ENCODE measurements at places on chromosomes 3 and 15.

GRCh38 chr3:140397847-140398246 lies 280.0 kb upstream of the TRIM42 start:
- no peaks in the 10 kb centered on the region for H3K4me1 ChIP-seq
- DNase-seq = no peak
- no peaks in the 10 kb centered on the region for H3K27me3 ChIP-seq
- H3K27ac ChIP-seq = no peak overlapping the region

GRCh38 chr15:53693729-53694475 lies 65.6 kb downstream of the WDR72 start:
- H3K4me1 ChIP-seq = no peaks in the 10 kb centered on the region
- H3K4me3 ChIP-seq = no peak overlapping the region
- H3K27me3 ChIP-seq = no peaks in the 10 kb centered on the region
- no peaks in the 10 kb centered on the region for H3K36me3 ChIP-seq
- peak; percentile 10 for DNase-seq

DNA sequence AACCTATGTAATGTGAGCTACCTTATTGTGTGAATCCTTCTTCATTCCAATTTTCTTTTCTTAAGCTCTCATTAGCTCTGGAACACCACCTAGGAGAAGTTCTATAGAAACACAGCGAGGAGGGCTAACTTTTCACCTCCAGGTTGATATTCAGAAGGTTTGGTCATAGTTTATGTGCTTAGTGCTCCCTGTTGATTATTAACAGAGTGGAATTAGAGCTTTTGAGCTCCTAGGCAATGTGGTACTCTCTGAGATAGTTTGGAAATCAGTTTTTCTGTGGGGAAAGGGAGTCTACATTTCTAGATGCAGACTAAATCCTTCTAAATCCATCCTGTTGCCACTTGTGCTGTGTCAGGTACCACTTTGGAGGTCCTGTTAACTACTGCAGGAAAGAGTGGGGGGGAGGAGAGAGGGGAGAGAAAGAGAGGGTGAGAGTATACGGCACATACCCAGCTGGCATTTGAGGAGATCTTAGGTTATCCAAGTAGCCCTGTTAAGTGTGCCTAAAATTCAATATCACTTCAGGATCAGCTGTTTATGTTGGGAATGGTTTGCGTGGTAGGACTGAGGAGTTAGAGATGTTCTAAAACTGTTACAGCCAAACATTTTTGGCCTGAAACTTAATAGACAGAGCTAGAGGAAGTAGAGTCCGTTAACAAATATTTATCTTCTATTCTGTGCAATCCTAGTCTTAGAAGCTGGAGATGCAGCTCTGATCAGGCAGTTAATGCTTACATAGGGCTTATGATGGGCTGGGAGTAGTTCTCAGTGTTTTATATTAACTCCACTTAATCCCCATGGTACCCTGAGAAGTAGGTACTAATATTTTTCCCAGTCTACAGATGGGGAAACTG lies 117.5 kb upstream of the PROK2 start:
- H3K4me3 ChIP-seq = no peak overlapping the region
- no peaks in the 10 kb centered on the region for H3K36me3 ChIP-seq
- H3K4me1 ChIP-seq = no peaks in the 10 kb centered on the region
- no peak for DNase-seq
- no peak overlapping the region for H3K27ac ChIP-seq

DNA sequence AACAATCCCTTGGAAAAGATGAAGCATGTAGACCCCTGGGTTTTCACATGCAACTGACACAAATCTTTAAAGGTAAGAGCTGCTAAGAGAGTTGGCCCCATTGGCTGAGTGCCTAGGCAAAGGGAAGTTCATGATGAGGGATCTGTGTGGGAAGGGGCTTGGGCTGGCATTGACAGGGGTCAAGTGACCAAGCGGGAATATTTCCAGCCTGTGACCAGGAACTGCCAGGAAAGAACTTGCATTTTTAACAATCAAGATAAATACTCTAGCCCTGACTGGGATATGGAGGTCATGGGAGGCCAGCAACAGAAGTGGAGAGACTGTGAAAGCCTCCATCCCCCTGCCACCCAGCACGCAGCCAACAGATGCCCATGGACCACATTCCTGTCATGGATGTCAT lies 361.1 kb upstream of the ATP10A start:
- no peak overlapping the region for H3K27ac ChIP-seq
- DNase-seq = no peak
- no peaks in the 10 kb centered on the region for H3K27me3 ChIP-seq
- H3K4me1 ChIP-seq = no peaks in the 10 kb centered on the region

DNA sequence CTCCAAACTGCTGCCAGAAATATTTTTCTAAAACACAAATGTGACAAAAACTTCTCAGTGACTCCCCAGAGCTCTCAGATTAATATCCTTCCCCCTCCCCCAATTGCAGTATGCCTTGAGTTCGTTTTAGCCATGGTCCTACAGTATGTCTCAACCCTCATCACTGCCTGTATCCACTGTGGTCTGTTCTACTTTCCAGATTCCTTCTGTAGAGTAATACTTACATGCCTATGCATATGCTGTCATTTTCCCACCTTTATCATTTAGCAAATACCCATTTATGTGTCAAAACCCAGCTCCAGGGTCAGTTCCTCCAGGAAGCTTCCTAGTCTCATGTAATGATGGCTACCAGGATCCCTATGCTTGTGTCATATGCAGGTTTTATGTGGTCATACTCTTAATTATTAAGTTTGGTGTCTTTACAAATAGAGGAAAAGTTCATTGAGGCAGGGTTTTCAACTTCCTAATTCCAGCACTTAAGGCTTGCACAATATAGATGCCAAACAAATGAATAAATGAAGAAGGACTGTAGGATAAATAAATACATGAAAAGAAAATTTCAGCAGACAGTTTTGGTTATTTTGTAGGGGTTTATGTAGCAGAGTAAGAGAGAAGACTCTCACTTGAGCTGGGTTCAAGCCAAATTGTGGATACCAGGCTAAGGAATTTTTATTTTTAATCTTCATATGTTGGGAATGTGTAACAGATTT lies 170.8 kb downstream of the ALCAM start:
- no peak for DNase-seq
- H3K36me3 ChIP-seq = no peaks in the 10 kb centered on the region

- H3K27me3 ChIP-seq = no peaks in the 10 kb centered on the region
- DNase-seq = no peak
- no peak overlapping the region for H3K4me3 ChIP-seq
- H3K36me3 ChIP-seq = no peaks in the 10 kb centered on the region
- H3K4me1 ChIP-seq = no peaks in the 10 kb centered on the region
- no peak overlapping the region for H3K27ac ChIP-seq
These were observed 277.3 kb downstream of the GABRG3 start for GRCh38 chr15:27248251-27248650.

- no peaks in the 10 kb centered on the region for H3K36me3 ChIP-seq
- no peak for DNase-seq
- no peak overlapping the region for H3K27ac ChIP-seq
- no peak overlapping the region for H3K4me3 ChIP-seq
These were observed 63.1 kb downstream of the MYH15 start for GRCh38 chr3:108447096-108447847.

- peaks cover 3% of the 10 kb centered on the region for H3K36me3 ChIP-seq
- peaks cover 7% of the 10 kb centered on the region for H3K4me1 ChIP-seq
- no peaks in the 10 kb centered on the region for H3K27me3 ChIP-seq
- no peak for DNase-seq
These were observed 4.5 kb downstream of the NDUFB5 start for GRCh38 chr3:179608931-179609720.

- DNase-seq = no peak
- H3K36me3 ChIP-seq = no peaks in the 10 kb centered on the region
- H3K4me3 ChIP-seq = no peak overlapping the region
- H3K4me1 ChIP-seq = no peaks in the 10 kb centered on the region
These were observed 556.4 kb upstream of the CCDC54 start for GRCh38 chr3:106820726-106821362.

DNA sequence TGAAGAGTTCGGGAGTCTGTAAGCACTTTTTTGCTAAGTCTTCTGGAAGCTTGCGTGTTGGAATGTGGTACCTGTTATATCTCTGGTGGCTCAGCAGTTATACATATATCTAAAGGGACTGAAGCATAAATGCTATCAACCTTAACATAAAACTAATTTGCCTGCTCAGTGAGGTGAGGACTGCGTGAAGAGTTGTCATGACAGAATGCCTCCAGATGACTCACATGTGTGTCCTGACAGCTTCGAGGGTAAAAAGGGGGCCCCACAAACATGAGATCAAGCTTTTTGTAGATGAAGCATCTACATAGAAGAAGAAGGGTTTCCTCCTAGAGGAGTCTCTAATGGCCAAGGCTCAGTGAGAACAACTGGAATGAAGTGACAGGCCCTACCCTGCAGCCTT lies 88.8 kb upstream of the C3orf80 start:
- H3K4me3 ChIP-seq = no peak overlapping the region
- H3K4me1 ChIP-seq = no peaks in the 10 kb centered on the region
- no peak for DNase-seq

GRCh38 chr15:90553248-90553745 lies 23.6 kb downstream of the CRTC3 start:
- H3K4me1 ChIP-seq = peaks cover 38% of the 10 kb centered on the region
- H3K27me3 ChIP-seq = no peaks in the 10 kb centered on the region
- peak overlapping the region; percentile 40 for H3K27ac ChIP-seq
- no peaks in the 10 kb centered on the region for H3K36me3 ChIP-seq

DNA sequence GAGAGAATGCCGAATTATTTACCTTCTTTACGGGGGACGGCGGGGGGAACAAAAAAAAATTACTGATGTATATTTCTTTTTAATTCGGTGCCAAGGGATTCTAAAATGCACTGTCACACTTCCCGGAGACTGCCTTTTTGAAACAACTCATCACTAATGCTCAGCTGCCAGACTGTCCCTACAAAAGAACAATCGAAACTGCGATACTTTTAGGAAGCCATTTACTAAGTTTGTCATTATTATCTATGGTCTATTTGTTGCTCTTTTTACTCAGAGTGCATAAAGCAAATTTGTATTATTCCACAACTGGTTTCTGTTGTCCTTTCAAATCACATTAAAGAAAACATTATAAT lies 60.8 kb downstream of the TM4SF4 start:
- no peak overlapping the region for H3K4me3 ChIP-seq
- H3K4me1 ChIP-seq = peaks cover 12% of the 10 kb centered on the region
- H3K36me3 ChIP-seq = no peaks in the 10 kb centered on the region
- H3K27ac ChIP-seq = peak overlapping the region; percentile 55
- DNase-seq = no peak
- H3K27me3 ChIP-seq = no peaks in the 10 kb centered on the region

DNA sequence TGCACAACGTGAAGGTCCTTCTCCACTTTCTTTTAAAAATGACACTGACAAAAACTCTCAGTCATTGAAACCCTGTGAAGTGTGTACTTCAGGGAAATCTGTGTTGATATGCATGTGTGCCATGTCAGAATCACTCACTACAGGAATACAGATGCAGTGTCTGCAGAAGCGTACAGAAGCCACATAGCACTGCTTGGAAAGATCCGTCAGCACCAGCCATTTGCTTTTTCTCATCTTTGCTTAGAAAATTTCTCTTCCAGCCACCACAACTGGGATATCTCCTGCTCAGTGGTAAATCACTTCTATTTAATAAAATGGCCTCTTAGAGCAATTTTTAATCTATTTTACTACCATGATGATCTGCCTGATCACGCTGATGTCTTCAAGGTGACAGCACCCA lies 91.3 kb upstream of the ARHGEF26 start:
- no peaks in the 10 kb centered on the region for H3K27me3 ChIP-seq
- no peaks in the 10 kb centered on the region for H3K4me1 ChIP-seq
- no peak overlapping the region for H3K4me3 ChIP-seq
- no peaks in the 10 kb centered on the region for H3K36me3 ChIP-seq
- H3K27ac ChIP-seq = no peak overlapping the region

- no peaks in the 10 kb centered on the region for H3K27me3 ChIP-seq
- peak overlapping the region; percentile 22 for H3K27ac ChIP-seq
- no peak overlapping the region for H3K4me3 ChIP-seq
These were observed 35.9 kb downstream of the VGLL4 start for GRCh38 chr3:11607816-11608215.

DNA sequence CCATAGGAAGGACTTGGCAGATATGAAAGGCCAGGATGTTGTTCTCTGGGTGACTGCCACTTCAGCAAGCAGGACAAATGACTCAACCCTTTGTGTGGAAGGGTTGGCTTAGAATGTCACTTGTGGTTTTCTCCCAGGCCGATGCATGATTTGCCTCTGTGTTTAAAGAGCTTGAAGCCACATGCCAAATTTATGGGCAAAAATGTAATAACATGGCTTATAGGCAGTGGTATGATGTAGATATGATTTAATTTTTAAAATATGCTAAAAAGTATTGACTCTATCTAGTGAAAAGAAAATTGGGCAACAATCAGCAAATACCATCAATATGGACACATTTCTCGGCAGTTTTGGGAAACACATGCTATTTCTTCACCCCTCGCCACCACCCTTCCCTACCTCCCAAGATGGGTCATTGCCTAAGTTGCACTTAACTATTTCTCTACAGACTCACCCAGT lies 114.6 kb downstream of the CYP19A1 start:
- no peak overlapping the region for H3K4me3 ChIP-seq
- H3K27ac ChIP-seq = no peak overlapping the region
- H3K27me3 ChIP-seq = no peaks in the 10 kb centered on the region
- DNase-seq = no peak
- H3K4me1 ChIP-seq = no peaks in the 10 kb centered on the region

DNA sequence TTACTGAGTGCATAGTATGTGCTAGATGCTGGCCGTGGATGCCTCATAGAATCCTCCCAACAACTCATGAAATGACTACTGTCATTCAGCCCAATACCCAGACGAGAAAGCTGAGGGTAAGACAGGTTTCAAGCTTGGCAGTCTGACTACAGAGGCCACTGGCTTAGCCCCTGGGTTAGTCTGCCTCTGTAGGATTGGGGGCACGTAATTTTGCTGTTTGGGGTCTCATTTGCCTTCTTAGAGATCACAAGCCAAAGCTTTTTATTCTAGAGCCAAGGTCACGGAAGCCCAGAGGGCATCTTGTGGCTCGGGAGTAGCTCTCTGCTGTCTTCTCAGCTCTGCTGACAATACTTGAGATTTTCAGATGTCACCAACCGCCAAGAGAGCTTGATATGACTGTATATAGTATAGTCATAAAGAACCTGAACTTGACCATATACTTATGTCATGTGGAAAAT lies 1.0 kb upstream of the CCR5 start:
- no peak overlapping the region for H3K4me3 ChIP-seq
- no peaks in the 10 kb centered on the region for H3K36me3 ChIP-seq
- H3K27ac ChIP-seq = peak overlapping the region; percentile 16

DNA sequence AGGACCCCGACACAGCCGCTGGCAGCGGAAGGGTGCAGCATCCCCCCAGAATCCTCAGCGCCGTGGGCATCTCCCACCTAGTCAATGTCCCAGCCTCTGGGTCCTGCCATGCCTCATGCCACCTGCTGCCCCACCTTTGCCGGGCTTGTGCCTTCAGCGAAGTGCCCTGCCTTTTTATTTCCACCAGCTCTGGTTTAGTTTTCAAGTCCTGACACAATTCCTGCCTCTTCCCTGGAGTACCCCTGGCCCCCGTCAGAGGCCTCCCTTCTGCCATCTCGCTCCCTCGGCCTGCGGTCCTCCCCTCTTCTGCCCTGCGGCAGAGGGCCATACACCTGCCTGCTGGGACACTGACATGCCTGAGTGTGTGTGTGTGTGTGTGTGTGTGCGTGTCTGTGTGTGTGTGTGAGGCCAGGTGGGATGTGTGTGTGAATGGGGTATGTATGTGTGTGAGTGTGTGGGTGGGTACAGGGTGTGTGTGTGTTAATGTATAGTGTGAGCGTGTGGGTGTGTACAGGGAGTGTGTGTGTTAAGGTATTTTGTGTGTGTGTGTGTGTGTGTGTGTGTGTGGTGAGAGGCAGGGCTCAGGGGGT lies 129.9 kb downstream of the SMAD6 start:
- H3K4me1 ChIP-seq = no peaks in the 10 kb centered on the region
- H3K27me3 ChIP-seq = no peaks in the 10 kb centered on the region
- DNase-seq = no peak
- H3K4me3 ChIP-seq = no peak overlapping the region
- no peaks in the 10 kb centered on the region for H3K36me3 ChIP-seq

Measured in transverse colon (tissue), 4 donors.